ENCODE measurements at places on chromosomes 6 and 20.

- DNase-seq: no peak
Observed at GRCh38 chr20:9884666-9885065, 45.8 kb upstream of the PAK5 start.

DNA sequence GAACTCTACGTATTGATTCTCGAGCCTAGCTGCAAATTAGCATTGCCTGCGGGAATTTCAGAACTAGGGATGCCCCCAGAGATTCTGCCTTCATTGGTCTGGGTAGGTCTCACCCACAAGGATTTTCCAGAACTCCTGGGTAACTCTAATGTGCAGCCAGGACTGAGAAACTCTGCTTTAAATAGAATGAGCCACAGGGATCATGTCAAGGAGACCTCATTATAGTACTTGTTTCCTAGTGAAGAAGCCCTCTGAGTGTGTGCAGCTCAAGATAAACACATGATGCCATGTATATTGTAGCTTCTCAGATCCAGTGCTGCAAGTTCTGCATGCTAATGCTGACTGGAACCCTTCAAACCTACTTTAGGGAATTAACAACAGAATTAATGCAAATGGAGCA lies 179.2 kb downstream of the PHACTR1 start:
- no peak for DNase-seq

DNA sequence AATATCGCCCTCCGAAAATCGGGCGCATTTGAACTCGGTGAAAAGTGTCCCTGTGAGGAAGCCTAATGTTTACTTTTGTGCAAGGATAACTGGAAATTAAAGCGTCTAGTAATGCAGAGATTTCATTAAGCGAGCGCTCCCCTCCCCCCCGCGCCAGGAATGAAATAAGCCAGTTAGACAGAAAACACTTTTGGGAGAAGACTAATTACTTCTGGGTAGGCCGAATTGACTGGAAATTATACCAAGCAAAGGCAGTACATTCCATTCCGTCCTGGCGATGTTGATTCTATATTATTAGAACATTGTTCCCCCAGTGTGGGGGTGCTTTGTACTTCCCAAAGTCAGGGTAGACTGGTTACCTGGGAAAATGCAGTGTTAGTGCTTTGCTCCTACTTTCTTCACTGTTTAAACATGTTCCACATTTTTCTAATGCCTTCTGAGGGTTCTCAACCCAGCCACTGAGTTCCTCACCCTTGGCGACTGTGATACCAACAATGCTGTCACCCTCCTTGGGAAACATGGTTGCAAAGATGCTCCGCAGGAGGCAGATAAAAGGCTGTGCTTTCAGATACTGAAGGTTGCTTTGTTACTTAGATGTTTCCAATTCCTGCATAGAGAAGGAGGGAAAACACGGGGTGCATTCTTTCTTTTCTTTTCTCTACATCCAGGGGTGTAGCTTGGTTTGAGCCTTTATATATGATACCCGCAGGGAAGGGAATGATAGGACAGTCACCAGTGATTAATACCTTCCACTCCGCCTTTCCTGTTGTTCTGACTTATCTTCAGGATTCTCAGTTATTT lies 2.6 kb downstream of the GJA1 start:
- DNase-seq: no peak

DNA sequence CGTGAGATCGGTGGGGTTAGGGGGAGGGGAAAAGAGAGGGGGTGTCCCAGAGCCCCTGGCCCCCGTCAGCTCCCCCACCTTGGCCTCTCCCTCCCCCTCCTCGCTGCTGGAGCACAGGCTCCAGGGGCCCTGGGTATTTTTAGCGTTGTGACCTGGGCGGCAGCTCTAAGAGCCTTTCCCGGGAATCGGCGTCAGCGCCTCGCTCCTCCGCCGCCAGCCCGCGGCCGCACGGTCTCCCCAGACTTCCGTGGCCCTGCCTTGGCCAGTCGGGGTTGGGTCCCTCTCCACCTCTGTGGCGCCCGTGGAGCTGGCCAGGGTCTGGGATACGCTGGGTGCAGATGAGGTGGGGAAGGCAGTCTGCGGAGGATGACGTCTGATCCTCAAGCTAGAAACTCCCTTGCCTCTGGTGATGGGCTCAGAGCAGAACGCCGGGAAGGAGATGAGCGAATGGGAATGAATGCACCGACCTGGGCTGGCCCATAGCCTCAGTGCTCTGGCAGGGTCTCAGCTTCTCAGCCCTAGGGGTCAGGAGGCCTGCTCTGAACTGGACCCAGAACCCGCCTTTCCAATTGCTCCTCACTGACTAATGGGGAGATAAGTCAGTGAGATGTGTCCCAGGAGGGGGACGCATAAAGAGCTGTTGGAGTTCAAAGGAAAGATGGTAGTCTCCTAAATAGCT lies 883 bp upstream of the DBNDD2 start:
- DNase-seq: no peak

- DNase-seq: no peak
Observed at GRCh38 chr20:17664025-17664633, 17.9 kb downstream of the RRBP1 start.

GRCh38 chr6:15845492-15845891 lies 182.7 kb upstream of the DTNBP1 start:
- no peak for DNase-seq

- peak; percentile 21 for DNase-seq
Observed at GRCh38 chr20:38435555-38435939, 419 bp upstream of the SNHG17 start.

DNA sequence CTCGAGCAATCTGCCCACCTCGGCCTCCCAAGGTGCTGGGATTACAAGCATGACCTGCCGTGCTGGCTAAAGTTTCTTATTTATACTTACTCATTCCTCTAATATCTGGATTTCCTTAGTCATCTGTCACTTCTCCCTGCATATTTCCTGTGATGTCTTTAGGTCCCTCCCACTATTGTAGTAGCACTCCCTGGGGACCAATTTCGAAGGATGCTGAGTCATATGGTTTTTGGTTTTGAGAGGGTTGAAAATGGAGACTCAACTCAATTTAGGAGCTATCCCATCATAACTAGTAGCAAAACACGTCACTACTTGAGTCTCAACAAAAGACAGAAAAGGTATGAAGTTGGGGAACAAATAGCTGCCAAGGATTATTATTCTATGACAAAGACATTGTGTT lies 20.2 kb downstream of the MCUR1 start:
- peak; percentile 40 for DNase-seq

GRCh38 chr6:130183271-130184222 lies 39.2 kb downstream of the SAMD3 start:
- no peak for DNase-seq

- no peak for DNase-seq
Observed at GRCh38 chr6:166529586-166529985, 56.9 kb downstream of the RAMACL start.

- no peak for DNase-seq
Observed at GRCh38 chr20:14744723-14745122, 407.3 kb upstream of the FLRT3 start.

GRCh38 chr20:40494248-40494647 lies 194.8 kb downstream of the MAFB start:
- DNase-seq: no peak

DNA sequence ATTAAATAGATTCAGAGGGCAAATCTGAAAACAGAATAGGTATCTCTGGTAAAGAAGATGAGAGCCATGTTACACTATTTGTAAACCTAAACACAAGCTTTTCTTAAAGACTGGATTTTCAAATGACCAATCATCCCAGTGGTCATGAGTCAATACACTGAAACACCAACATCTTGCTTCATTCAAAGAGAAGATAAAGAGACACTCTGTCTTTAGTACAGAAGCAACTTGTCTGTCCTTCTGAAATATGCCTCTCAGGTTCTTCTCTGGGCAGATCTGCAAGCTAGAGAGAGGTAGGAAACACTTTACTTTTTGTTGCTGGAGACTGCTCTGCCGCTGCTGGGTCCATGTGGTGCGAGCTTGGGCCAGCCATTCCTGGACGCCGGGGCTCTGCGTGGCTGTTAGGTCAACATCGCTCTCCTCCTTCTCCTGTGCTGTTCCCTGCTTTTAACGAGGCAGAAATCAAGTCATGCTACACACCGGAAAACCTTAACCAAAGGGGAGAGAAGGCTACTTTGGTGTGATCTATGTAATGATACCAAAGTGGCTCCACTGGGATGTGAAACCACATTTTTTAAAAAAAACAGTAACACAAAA lies 368.2 kb downstream of the SYNE1 start:
- no peak for DNase-seq

GRCh38 chr6:32664827-32665362 lies 1.6 kb downstream of the HLA-DQB1 start:
- no peak for DNase-seq

- peak; percentile 42 for DNase-seq
Observed at GRCh38 chr6:35049900-35050756, 91.0 kb downstream of the TCP11 start.

DNA sequence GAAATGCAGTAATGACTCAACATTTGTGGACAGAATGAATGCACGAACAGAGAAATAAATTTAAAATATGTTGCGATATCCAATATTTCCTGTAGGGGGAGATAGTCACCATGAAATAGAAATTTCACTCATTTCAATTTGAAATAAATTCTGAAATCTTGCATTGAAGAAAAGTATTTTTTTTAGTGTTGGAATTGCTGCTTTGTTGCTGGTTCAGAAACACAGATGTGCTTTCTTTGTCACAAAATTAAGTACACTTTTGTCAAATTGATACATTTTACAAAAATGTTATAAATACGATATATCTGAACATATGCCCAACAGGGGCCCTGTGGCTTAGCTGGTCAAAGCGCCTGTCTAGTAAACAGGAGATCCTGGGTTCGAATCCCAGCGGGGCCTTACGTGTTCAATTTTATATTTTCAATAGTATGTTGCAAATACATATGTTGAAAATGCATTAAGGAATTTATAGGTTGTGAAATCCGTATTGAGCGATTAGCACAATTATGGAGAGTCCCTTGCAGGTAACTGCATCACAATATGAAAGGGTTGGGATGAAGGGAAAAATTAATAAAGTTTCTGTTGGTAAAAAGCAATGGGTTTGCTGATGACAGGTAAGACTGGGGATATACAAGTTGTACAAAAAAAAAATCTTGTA lies 85.4 kb upstream of the PRSS16 start:
- DNase-seq: peak; percentile 38

GRCh38 chr6:99002831-99003230 lies 55.1 kb upstream of the FBXL4 start:
- DNase-seq: no peak

GRCh38 chr6:45185403-45186251 lies 142.5 kb upstream of the RUNX2 start:
- no peak for DNase-seq

GRCh38 chr20:44754554-44754953 lies 8.9 kb downstream of the KCNK15 start:
- DNase-seq: no peak

GRCh38 chr20:2709205-2709981 lies 16.8 kb downstream of the EBF4 start:
- DNase-seq: no peak

DNA sequence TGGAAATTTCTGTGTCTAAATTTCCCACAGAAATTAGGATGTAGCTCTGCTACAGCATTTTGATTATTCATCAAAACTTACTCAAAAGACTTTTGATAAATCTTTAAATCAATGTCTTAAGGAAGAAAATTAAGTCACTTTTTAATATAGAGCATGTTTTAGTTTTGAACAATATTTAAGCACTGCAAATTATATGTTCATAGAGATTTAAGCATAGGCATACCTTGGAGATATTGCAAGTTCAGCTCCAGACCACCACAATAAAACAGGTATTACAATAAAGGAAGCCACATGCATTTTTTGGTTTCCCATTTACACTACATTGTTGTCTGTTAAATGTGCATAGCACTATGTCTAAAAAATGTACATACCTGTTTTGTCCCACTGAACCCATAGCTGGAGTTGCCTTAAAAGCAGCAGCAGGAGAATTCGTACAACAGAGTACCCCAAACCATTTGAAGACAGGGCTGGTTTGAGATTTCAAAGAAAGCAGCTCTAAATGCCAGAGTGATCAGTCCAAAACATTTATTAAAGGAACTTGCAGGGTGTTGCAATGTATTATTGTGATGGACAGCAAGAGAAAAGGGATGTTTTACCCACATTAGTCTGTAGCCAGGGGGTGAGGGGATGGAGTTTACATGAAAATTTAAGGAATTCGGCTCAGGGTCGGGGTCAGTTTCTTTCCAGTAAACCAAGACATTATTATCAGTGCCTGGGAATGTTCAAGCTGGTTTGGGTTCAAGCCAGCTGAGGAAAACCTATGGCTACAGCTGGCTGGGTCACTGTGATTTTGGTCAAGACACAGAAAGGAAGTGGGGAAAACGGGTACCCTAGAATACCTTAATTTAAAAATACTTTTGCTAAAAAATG lies 6.3 kb upstream of the LOC128125822 start:
- DNase-seq: no peak

- DNase-seq: no peak
Observed at GRCh38 chr6:134272374-134272773, 45.5 kb downstream of the SGK1 start.

DNA sequence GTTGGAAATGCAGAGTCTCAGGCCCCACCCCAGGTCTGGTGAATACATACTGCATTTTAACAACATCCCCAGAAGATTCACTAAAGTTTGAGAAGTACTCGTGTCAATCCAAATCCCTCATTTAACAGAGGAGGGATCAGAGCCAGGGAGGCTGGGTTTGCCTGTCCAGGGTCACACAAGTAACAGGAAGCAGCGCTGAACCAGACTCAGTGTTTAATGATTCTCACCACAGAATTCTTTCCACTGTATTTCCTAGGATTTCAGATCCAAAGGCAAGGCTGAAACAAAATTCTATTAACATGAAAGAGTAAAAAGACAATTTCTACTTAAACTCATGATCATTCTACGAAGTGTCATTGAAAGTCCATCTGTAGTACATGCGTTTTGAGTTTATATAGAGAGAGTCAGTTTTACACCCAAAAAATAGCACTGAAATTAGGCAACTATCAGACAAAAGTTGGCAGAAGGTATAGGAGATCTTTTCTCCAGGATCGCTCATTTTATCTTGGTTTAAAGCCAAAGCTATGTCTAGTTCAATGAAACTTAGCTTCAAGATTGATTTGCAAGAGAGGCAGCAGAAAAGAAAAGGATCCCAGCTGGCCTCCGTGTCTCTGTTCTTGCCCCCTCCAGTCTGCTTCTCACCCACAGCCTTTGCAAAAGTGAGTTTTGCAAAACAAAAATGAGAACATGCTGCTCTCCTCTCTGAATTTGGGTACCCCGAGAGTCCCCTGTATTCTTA lies 6.0 kb upstream of the AGPAT4 start:
- DNase-seq: no peak

- no peak for DNase-seq
Observed at GRCh38 chr6:157479464-157480303, 98.7 kb downstream of the ZDHHC14 start.

GRCh38 chr20:46811224-46812084 lies 83.2 kb upstream of the EYA2 start:
- no peak for DNase-seq

- DNase-seq: no peak
Observed at GRCh38 chr6:46734867-46735719, at the start of gene PLA2G7. Gene PLA2G7, minus strand, starts transcription at chr6:46735375. Its CDS starts 12,484 bp downstream, at chr6:46722891.
